Gastrocnemius medialis (tissue), 4 donors: ENCODE measurements at places on chromosomes 7 and 10. TPM values are rescaled to one million over a fixed set of nuclear protein-coding genes. Genes with fewer than 3 reads are reported as not detected.

DNA sequence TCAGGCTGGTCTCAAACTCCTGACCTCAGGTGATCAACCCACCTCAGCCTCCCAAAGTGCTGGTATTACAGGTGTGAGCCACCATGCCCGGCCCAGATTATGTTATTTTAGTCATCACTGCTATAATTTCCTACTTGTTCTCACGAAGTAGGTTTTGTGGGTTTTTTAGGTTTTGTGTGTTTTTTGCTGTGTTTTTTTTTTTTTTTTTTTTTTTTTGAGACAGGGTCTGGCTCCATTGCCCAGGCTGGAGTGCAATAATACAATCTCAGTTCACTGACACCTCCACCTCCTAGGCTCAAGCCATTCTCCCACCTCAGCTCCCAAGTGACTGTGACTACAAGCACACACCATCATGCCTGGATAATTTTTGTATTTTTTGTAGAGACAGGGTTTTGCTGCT lies 20.9 kb upstream of the ANAPC16 start:
- no peak for DNase-seq

GRCh38 chr7:80440883-80441282 lies 71.0 kb downstream of the GNAT3 start:
- DNase-seq, result no peak

GRCh38 chr7:25148772-25149575 lies 23.9 kb upstream of the CYCS start:
- DNase-seq, result no peak

The GJC3 gene
- not detected for total RNA-seq

DNA sequence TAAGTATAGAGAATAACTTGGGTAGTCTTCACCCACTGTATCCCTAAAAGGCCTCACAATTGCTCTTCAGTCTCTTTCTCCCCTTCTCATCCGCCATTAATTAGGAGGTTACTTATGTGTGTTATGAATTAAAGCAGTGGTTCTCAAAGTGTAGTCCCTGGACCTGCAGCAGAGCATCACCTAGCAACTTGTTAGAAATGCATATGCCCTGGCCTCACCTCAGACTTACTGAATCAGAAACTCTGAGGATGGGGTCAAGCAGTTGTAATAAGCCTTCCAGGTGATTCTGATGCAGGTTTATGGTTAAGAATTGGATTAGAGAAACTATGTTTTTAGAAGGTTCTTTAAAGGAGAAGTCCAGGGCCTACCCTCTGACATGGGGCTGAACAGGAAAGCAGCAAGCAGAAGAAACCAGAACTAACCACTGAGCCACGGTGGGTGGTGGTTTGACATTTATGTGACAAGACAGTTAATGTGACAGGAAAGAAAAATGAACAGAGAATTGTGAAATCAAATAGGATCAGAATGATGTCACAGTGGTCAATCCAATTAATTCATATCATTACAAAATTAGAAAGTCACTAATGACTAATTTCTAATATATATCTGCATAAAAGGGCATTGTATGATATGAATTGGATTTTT lies 37.6 kb downstream of the ENTPD1 start:
- DNase-seq, result peak; percentile 29
